ENCODE measurements at places on chromosomes 3 and 15. TPM values are rescaled to one million over a fixed set of nuclear protein-coding genes. Genes with fewer than 3 reads are reported as not detected.

- H3K27ac ChIP-seq: no peak overlapping the region
- no peak overlapping the region for H3K4me3 ChIP-seq
- H3K36me3 ChIP-seq: peaks cover 4% of the 10 kb centered on the region
- peaks cover 17% of the 10 kb centered on the region for H3K4me1 ChIP-seq
- no peak for DNase-seq
- H3K27me3 ChIP-seq: no peaks in the 10 kb centered on the region
Measured at GRCh38 chr3:12901623-12902045, 60.3 kb upstream of the RPL32 start.

TMEM212 gene
- 16.5 TPM for total RNA-seq

DNA sequence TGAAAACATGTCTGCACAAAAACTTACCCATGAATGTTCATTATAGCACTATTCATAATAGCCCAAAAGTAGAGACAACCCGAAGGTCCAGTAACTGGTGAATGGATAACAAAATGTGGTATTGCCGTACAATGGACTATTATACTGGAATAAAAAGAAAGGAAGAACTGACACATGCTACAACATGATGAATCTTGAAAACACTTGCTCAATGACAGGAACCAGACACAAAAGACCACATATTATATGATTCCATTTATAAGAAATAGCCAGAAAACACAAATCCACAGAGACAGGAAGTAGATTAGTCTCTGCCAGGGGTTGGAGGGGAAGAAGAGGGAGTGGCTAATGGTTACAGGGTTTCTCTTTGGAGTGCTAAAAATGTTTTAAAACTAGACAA lies 18.3 kb downstream of the SHC4 start:
- H3K4me1 ChIP-seq: peaks cover 1% of the 10 kb centered on the region
- DNase-seq: no peak
- no peaks in the 10 kb centered on the region for H3K36me3 ChIP-seq
- H3K27me3 ChIP-seq: no peaks in the 10 kb centered on the region
- H3K4me3 ChIP-seq: no peak overlapping the region
- no peak overlapping the region for H3K27ac ChIP-seq

DNA sequence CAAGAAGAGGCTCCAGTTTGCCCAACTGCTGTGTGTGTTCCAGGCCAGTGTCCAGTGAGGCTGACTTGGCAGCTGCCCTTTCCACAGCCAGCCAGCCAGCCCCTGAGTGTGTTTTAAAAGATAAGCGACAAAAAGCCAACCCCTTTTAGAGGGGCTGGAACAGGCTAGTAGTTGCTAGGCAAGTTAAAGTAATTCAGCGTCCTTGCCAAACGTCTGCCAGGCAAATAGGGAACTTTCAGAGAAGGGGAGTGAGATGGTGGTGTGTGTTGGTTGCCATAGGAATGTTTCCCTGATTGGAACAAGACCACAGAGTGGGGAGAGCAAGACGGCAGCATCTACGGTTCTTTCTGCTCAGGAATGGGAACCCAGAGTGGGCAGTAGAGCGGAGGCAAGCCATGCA lies 86.3 kb downstream of the TMEM108 start:
- DNase-seq: peak; percentile 84
- H3K27me3 ChIP-seq: no peaks in the 10 kb centered on the region
- no peak overlapping the region for H3K27ac ChIP-seq
- H3K4me1 ChIP-seq: no peaks in the 10 kb centered on the region
- no peak overlapping the region for H3K4me3 ChIP-seq

ATP8B4 gene
- 23.1 TPM for total RNA-seq

SYNPR gene
- total RNA-seq: 0.43 TPM
